ENCODE measurements at places on chromosomes 3 and 15.

DNA sequence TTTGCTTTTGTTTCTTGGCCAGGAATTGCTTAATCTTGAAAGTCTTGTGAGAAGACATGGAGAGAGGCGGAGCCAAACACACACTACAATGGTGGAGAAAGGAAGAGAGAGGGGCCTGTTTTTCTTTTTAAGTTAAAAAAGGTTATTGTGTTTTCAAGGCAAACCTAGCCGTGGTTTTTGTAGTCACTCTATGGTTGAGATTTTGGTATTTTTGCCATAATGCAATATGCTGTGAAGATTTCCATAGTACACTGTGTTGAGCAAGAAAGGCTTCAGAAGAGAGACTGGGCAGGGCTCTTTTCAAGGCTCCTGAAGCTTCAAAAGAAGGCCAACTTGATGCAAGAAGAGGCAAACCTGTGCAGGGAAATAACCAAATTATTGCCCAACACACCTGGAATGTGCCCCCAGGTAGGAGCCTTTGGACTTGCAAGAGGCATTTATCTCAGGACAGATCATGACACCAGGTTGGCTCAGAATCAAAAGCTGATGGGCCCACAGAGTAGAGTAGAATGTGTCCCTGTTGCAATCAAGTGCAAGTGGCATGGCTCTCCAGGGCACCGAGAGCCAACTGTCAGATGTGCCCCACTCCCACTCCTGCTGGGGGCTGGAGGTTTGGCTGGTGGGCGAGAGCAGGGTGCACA, 22.1 kb downstream of the AMOTL2 start:
- no peak overlapping the region for H3K27ac ChIP-seq
- H3K27me3 ChIP-seq, result no peaks in the 10 kb centered on the region
- H3K4me1 ChIP-seq, result no peaks in the 10 kb centered on the region
- DNase-seq, result no peak

DNA sequence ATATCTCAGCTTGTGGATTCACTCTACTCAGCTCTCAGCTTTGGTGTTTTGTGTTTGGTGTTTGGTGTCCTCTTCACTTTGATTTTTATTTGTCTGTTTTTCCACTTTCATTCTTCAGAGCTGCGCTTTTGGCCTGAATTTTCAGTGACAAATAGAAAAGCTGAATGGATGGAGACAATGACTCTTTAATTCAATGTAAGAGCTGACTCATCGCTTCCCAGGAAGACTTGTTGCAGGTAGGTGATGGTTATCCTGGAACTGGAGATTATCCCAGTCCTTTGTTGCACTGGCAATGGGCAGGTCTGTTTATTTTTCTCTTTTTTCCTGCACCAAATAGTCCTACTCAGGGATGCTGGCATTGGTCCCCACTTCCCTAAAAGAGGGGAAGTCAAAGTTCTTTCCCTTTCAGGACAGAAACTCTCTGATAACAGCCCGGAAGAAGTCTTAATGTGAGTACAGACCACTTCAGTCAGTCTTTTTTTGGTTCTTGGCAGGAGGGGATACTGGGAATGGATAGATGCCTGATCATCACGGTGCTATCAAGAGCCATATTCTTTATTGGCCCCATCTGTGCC, 12.4 kb upstream of the AEN start:
- H3K27me3 ChIP-seq, result peaks cover 99% of the 10 kb centered on the region
- H3K36me3 ChIP-seq, result no peaks in the 10 kb centered on the region
- no peak for DNase-seq
- peaks cover 13% of the 10 kb centered on the region for H3K4me1 ChIP-seq
- no peak overlapping the region for H3K27ac ChIP-seq

DNA sequence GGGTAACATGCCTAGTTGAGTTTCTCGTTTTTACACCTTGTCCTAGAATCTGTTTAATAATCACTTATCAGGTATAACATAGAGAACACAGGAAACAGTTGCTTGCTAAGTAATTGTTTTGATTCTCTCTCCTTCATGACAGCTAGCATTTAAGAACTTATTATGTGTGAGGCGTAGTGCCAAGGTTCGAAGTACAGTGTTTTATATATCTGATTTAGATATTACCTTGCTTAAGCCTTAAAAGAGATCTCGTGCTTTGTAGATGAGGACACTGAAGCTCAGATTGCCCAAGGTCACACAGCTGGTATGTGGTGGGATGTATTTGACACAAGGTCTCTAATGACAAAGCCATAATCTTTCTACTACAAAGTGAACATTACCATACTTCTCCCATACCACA, 29.0 kb upstream of the IFT57 start:
- H3K27ac ChIP-seq, result no peak overlapping the region
- H3K4me1 ChIP-seq, result no peaks in the 10 kb centered on the region
- no peaks in the 10 kb centered on the region for H3K36me3 ChIP-seq
- peaks cover 5% of the 10 kb centered on the region for H3K27me3 ChIP-seq

- no peak overlapping the region for H3K27ac ChIP-seq
- H3K4me1 ChIP-seq, result no peaks in the 10 kb centered on the region
- no peak for DNase-seq
- peaks cover 6% of the 10 kb centered on the region for H3K27me3 ChIP-seq
- no peak overlapping the region for H3K4me3 ChIP-seq
Observed at GRCh38 chr3:64222501-64223111, 2.7 kb downstream of the PRICKLE2 start.

- no peak for DNase-seq
- H3K27me3 ChIP-seq, result no peaks in the 10 kb centered on the region
- no peaks in the 10 kb centered on the region for H3K36me3 ChIP-seq
- no peak overlapping the region for H3K27ac ChIP-seq
- H3K4me1 ChIP-seq, result no peaks in the 10 kb centered on the region
- H3K4me3 ChIP-seq, result no peak overlapping the region
Observed at GRCh38 chr3:81444817-81445460, 316.5 kb downstream of the GBE1 start.

DNA sequence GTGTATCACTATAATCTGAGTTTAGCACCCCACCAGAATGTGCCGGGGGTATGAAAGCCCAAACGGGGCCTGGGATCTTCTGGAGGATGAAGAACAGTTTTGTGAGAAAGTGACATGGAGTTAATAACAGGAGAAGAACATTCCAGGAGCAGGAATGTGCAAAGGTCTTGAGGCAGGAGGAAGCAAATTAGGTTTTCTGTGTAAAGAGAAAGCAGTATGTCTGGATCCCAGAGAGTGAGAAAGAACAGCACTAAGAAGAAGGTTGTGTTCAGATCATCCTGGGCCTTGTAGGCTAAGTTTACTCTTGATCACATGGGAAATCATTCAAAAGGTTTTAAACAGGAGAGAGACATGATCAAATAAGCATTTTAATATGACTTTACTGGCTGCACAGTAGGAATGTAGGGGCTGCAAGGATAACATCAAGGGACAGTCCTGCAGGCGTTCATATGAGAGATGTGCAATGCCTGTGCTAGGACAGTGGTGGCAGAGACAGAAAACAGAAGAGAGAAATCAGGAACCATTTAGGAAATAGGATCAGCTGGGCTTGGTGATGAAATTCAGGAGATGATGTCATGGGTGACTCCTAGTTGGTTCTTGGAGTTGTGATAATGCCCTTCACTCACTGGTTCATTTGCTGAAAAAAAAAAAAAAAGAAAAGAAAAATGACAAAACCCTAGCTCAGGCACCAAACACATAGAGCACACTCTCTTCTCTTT, 113.5 kb downstream of the TNIK start:
- no peak overlapping the region for H3K4me3 ChIP-seq
- H3K27me3 ChIP-seq, result no peaks in the 10 kb centered on the region
- peak overlapping the region; percentile 14 for H3K27ac ChIP-seq
- DNase-seq, result no peak
- peaks cover 67% of the 10 kb centered on the region for H3K4me1 ChIP-seq

DNA sequence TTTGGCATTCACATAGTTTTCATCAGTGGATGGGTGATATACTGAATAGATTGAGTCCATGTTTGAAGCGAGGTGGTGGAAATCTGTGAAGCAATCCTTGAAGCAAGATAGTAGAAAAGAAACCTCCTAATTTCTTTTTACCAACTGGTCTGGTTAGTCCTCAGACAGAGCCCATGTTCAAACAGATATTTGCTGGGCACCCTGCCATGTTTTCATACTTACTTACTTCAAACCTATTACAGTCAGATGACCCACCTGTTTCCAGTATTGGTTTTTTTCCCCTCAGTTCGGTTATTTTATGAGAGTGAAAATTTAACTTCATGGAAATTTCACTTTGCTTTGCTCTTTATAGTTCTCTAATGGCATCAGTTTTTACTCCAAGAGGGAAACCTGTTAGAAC, 23.7 kb downstream of the EXOSC7 start:
- H3K27ac ChIP-seq, result no peak overlapping the region
- no peak for DNase-seq
- peaks cover 7% of the 10 kb centered on the region for H3K4me1 ChIP-seq
- no peak overlapping the region for H3K4me3 ChIP-seq
